ENCODE measurements at places on chromosomes 1 and 21.

DNA sequence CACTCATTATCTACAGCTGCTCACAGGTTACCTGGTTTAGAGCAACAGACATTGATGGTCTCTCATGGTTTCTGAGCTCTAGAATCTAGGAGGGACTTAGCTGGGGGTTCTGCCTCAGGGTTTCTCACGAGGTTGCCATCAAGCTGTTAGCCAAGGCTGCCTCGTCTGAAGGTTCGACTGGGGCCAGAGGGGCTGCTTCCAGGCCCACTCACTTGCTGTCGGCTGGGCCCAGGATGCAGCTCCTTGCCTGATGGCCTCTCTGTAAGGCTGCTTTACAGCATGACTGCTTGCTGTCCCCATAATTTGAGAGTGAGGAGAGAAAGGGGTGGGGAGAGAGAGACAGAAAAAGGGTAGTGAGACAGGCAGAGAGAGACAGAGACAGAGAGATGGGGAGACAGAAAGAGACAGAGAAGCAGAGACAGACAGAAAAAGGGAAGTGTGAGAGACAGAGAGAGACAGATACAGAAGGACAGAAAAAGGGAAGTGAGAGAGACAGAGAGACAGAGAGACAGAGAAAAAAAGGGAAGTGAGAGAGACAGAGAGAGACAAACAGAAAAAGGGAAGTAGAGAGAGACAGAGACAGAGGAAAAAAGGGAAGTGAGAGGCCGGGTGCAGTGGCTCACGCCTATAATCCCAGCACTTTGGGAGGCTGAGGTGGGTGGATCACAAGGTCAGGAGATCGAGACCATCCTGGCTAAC lies 106.8 kb upstream of the C1orf174 start:
- no peak for DNase-seq

GRCh38 chr1:43839056-43839455 lies 94.5 kb upstream of the ARTN start:
- DNase-seq: no peak

GRCh38 chr1:193185901-193186731 lies at the start of gene B3GALT2:
B3GALT2 (minus strand) TSS chr1:193186613; CDS start chr1:193181562, 5,051 bp downstream.
- DNase-seq: peak; percentile 47

GRCh38 chr21:18253799-18254198 lies 9.2 kb downstream of the CHODL start:
- no peak for DNase-seq

DNA sequence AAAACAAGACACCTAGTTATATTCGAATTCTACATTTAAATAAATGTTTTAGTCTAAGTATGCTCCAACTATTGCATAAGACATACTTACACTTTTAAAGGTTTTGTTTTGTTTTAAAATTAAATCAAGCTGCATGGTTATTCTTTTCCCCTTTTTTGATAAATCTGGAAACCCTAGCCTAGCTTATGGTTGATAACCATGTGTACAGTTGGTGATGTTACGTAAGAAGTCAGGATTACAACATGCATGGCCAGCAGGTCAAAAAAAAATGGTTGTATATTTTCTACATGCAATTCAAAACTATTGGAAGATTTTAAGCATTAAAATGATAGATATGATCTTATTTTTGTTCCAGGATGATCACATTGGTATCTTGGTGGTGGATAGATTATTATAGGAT lies 1600.6 kb downstream of the PLA2G4A start:
- DNase-seq: no peak

GRCh38 chr1:243731974-243732625 lies 117.9 kb downstream of the AKT3 start:
- no peak for DNase-seq

- DNase-seq: no peak
These were observed 400 bp upstream of the COG2 start for GRCh38 chr1:230641900-230642262.

DNA sequence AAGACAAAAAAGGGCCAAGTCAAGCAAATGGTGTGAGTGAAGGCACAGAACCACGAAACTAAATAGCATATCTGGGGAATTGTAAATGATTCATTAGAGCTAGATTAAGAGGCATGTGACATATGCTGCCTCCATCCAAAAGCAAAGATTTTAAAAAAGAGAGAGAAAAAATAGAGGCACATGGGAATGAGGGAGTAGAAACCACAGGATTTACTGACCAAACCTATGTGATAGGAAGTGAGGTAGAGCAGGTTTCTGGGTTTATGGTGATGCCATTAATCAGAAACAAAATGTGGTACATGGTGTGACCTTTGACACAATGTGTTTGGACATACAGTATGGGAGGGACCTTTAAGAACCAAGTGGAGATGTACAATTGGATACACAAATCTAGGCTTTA lies 13.6 kb downstream of the C1orf52 start:
- no peak for DNase-seq

DNA sequence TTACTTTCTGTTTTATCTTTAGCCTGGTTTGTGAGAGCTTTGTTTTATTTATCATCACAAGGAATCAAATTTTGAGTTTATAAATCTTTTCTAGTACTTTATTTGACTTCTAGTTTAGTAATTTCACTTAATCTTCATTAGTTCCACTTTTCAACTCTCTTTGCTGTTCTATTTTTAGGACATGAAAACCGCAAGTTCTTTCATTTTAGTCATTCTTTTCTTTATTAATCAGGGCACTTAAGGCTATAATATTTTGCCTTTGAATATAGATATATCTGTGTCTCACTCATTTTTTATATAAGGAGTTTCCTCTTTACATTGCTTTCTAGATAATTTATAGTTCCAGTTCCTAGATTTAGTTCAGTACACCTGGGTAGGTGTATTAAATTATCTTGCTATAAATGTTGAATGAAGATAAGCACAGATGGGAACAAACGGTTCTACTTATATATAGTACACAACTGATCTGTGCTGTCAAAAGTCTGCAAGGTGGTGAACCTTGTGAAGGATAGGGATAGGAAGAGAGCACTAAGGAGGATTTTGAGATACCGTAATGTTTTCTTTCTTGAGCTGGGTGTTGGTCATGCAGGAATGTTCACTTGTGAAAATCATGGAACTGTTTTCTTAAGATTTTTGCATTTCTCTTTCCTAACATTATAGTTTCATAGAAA lies 402.3 kb downstream of the RYR2 start:
- DNase-seq: no peak

DNA sequence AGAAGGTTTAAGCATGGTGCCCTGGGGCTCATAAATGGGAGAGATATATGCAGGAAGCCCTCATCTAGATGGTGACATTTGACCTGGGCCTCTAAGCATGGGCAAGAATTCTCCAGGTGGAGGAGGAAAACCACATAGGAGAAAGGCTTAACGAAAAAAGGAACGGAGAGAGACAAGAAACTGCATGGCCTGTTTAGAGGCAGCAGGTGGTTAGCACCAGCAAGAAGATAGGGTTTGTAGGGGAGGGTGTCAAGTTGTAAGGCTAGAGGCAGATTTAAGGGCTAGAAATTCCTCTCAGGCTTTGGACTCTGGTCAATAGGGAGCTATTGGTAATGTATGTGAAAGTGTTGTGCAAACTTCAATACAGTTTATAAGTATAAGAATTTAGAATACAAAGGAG lies 8.2 kb upstream of the MAPKAPK2 start:
- no peak for DNase-seq

DNA sequence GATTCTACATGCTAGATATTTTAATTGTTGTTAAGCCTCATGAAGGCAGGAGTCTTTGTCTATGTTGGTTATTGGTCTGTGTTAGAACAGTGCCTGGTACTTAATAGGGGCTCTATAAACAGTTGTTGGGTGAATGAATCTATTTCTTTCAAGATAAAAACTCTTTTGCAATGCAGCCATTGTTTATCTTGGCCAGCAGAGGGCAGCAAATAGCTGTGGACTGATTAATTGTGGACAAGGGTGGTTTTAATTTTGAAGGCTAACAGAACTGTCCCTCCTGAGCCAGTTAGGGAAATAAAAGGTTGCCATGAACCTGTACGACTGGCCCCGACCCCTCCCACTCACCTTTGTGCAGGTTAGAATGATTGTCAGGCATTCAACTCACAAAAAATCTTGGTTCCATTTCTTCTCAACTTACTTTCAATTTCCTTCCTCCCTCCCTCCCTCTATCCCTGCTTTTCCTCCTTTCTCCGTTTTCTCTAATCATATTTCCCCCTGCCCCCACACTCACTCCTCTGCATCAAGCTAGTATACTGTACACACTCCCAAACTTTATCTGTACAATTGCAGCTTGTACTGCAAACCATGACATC lies 66.3 kb upstream of the DIRAS3 start:
- DNase-seq: peak; percentile 69

DNA sequence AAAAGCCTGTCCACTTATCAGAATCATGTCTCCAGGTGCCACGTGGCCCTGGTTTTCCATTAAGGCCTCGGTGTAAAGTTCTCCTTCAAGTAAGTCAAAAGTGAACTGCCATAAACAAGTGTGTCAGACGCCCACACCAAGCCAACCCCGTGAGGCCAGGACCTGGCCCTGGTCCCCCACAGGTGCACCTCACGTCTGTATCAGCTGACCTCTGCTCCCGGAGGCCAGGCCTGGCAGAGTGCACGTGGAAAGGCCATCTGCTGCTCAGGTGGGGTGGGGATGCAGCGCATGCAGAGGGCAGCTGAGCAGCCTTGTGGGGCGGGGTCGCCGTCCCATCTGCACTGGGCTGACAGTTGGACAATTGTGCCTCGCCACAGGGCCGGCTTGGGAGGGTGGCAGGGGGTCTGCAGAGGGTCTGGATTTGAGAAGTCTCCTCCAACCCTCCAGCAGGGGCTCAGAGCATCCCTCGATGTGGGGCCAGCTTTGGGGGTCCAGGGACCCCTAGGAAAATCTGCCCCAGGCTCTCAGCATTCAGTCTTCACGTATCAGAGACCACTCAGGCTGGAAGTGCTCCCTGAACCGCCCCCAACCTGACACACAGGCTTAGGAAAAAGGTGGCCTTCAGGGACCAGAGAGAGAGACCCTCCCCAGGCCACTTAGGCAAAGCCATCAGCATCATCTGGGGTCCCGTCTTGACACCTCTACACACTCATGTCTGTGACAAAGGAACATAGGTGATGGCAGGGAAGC lies 3.0 kb downstream of the SLC19A1 start:
- no peak for DNase-seq

DNA sequence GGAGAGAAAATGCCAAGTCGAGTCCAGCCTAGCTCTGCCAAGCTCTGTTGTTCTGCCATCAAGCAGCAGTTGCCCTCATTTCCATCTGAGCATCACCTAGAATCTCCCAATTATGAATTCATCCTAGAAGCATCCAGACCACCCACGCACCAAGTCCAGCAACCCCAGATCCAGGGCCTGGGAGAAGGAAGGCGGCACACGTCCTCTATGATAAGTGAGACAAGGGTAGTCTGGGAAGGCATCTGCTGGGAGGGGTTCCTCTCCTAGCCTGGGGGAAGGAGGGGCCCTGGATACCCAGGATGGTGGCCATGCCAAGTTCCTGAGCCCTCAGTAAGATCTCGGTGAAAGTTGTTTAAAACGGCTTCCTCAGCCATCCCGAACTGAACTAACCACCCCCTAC lies 70.7 kb downstream of the VWA5B1 start:
- peak; percentile 47 for DNase-seq

GRCh38 chr21:42279888-42280287 lies 35.3 kb downstream of the TFF3 start:
- DNase-seq: no peak
